ENCODE measurements at places on chromosomes 4 and X.

- no peak for DNase-seq
Observed at GRCh38 chr4:60344908-60345307, 855.2 kb upstream of the ADGRL3 start.

DNA sequence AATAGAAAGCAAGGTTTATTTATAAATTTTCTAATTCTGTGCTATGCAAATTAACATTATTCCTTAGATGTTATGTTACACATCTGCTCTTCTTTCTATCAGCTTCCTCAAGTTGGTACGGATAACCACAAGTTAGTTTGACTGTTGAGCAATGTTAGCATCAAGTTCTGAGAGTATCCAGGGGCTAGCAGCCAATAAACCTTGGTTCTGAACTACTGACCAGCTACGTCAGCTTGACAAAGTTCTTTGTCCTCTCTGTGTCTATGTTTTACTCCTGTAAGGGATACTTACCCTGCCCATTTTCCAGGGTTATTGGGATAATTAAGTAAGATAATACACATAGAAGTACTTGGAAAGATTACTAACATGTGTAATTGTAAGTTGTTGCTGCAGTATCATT is 8.1 kb upstream of the TEX13A start:
- no peak for DNase-seq

DNA sequence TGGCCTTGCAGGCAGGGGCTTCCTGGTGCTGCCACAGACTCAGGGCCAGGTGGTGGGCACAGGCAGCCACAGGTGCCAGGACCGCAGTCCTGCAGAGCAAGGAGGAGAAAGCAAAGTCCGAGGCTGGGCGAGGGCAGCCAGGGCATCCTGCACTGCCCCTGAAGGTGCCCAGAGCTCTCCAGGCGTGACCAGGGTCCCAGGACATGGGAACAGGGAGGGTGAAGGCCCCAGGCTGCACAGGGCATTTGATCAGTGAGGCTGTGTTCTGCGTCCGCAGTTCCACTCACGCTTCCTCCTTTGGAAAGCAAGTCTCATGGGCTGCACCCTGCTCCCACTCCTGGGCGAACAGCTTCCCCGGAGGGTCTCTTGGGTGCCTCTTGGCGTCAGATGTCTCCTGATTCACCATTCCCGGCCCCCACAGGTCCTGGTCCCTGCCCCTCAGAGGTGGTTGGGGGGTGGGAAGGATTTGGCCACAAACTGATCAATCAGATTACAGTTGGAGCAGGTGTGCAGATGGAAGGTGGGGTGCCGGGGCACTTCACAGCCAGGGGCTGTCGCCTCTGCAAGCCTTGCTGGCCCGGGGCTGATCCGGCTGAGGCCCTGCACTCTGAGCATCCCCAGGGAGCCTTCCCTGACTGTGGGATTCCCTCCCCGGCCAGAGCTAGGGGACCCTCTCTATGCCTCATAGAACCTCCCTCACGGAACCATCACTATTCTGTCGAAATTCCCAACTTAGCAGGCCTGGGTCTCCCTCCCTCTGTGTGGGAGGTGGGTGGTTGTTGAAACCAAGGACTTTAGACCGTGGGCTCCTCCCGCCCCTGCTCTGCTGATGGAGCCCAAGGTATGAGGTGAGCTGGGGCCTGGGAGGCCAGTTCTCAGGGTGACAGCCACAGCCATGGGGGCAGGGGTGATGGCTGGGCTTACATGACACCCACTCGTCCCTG is 3.3 kb downstream of the SH3TC1 start:
- no peak for DNase-seq

DNA sequence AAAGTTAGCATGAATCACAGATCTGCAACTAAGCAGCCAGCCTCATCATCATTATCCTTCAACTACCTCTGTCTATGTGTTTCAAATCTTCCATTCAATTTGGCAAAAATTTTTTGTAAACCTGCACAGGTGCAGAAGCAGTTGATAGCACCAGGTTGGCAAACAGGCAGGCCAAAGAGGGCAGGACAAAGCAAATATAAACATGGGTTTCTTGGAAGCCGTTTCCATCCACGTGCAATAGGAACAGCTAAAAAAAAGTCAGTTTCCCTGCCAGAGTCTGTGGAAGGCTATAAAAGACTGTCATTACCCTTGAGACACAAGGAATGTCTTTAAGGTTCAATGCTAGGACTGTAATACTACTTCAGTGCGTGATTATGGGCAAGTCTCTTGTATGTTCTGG is 253.2 kb downstream of the PDHA2 start:
- DNase-seq = no peak

GRCh38 chr4:16844816-16845586 is 53.4 kb downstream of the LDB2 start:
- no peak for DNase-seq

- DNase-seq = no peak
Observed at GRCh38 chr4:43369036-43369594, 476.6 kb downstream of the GRXCR1 start.

GRCh38 chr4:98560321-98560720 is 98.1 kb downstream of the TSPAN5 start:
- no peak for DNase-seq

GRCh38 chr4:122703868-122704267 is 28.6 kb upstream of the BBS12 start:
- DNase-seq = no peak

GRCh38 chrX:55777596-55777995 is 60.0 kb downstream of the RRAGB start:
- DNase-seq = no peak

- DNase-seq = no peak
Observed at GRCh38 chr4:158422546-158422945, 99.1 kb upstream of the RXFP1 start.

- DNase-seq = no peak
Observed at GRCh38 chr4:94978904-94979303, 221.1 kb downstream of the BMPR1B start.

DNA sequence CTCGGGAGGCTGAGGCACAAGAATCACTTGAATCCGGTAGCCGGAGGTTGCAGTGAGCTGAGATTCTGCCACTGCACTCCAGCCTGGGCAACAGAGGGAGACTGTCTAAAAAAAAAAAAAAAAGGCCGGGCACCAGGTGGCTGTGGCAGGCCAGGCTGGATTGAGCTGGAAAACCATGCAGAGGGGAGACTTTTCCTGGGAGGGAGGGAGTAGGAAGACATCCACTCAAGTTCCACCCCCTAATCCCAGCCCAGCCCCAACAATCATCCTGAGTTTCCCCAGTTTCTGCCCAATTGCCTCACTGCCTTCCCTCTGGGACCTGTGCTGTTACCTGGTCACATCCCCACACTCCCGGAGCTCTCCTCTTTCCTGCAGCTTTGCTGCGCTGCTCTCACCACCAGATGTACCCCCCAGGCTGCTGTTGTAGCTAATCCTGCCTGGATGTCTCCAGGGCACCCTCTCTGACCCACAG is 9.0 kb upstream of the TSPYL2 start:
- DNase-seq = no peak

DNA sequence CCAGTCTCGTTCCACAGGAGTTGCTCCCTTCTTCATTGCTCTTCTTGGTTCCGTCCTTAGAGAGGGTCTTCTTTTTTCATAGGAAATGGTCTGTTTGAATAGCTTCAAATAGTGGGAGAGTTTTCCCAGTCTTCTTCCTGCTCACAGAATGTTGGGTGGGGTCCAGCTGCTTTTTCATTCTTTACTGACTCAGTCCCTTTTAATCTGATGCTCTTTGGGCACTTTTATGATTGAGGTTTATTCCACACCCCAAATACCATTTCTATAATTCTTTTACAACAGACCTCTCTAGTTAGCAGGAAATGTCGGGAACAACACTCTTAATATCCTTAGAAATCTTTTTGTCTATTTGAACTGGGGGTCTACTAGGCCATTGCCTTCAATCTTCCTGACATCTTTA is 239.5 kb downstream of the PRDM5 start:
- DNase-seq = no peak

DNA sequence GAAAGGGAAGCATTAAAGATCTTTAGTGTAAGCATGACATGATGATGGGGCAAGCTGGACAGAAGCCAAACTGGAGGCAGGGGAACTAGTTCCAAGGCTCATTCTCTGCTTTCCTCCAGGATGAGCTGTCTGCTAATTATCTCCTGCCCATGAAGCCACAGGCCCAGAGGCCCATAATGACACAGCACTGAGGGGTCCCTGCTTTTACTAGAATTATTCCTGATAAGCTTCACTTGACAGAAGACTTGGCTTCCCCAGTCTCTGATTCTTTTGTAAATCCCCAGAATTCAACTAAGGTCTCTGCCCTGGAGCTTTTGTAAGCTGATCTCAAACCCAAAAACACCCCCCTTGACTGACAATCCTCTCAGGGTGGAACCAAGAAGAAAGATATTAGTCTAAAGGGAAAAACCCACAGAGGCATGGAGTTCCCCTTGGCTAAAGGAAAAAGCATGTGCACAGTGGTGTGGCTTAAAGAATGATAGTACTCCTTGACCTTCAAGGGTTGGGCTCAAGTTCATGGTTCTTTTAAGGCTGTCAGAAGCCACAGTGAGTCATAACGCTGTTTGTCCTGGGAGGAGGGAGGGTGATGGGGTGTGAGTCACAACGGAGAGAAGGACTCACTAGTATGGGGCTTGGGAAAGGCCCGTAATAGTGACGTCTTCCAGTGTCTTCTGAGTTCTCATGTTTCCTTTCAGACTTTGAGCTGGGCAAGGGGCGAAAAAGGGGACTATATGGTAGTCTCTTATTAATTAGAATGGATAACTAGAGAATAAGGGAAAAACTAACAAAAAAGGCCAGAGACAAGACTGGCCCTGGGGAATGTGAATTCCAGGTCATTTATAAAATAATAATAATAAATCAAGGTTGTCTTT is 146.0 kb upstream of the CPEB2 start:
- DNase-seq = no peak

- DNase-seq = no peak
Observed at GRCh38 chr4:145951931-145952330, 13.3 kb upstream of the ZNF827 start.

- DNase-seq = peak; percentile 74
Observed at GRCh38 chrX:115233497-115234455, at the start of gene LRCH2. TSS of gene LRCH2 (minus strand) at chrX:115234096. CDS start at chrX:115234041, 55 bp downstream.

GRCh38 chr4:168710353-168710946 is 213.6 kb downstream of the PALLD start:
- DNase-seq = peak; percentile 56

DNA sequence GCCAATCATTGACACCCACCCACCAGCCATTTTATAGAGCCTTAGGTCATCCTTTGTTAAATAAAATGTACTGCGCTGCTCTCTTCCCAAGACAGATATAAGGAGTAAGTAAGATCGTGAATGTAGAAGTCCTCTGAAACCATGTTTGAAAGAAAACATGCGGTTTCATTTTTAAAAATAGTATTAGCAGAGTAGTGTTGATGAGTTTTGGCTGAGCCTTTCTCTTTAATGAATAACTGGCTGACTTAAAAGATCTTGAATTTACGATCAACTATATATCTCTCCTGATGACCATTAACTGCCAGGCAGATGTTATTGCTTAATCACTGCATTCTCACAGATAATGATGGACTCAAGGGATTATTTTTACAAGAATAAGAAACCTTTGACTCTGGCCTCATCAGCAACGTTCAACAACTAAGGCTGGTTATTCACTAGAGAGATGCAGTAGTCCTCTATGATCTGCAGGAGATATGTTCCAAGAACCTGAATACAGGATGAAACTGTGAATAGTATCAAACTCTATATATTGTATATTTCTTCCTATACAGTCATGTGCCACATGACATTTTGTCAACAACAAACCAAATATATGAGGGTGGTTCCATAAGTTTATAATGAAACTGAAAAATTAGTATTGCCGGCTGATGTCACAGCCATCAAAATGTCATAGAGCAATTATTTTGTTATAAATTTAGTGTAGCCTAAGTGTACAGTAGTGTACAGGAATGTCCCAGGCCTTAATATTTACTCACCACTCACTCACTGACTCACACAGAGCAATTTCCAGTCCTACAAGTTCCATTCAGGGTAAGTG is 80.8 kb downstream of the FAM13A start:
- no peak for DNase-seq

DNA sequence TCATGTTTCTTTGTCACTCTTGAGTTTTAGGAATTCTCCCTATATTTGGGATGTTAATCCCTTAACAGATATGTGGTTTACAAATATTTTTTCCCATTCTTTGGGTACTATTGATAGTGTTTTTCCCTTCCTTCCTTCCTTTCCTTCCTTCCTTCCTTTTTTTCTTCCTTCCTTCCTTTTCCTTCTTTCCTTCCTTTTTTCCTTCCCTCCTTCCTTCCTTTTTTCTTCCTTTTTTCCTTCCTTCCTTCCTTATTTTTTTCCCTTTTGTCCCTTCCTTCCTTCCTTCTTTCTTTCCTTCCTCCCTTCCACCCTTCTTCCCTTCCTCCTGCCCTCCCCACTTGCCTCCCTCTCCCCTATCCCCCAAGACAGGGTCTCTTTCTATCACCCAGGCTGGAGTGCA is 42.1 kb downstream of the WDR17 start:
- DNase-seq = no peak

DNA sequence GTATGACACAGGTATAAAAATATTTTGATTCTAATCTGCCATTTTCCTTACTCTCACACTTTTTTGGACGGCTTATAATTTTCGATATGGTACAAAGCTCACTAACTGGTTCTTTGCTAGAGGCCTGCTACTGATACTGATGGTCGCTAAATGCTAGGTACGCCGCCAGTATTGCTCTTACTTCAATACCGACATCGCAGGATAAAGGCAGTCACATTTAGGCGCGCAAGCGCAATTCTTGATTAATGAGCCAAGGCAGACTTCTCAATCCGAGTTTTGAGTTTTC is 557 bp upstream of the USP38 start:
- no peak for DNase-seq

DNA sequence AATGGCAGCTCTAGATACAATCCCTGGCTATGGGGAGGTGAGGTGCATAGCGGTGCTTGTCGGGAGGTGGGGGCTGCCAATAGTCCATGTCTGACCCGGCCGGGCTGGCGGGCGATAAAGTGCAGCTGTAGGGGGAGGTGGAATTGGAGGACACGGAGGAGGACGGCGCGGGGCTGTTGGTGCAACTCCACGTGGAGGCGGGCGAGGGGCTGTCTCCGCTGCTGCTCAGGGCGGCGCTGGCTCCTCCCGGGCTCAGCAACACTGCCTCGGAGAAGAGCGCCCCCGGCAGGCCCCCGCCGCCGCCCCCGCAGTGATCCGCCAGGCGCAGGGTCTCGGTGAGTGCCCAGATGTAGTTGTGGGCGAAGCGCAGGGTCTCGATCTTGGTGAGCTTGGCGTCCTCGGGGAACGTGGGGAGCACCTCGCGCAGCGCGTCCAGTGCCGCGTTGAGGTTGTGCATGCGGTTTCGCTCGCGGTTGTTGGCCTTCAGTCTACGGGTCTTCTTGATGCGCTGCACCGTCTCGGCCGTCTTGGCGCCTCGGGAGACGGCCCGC is 1.3 kb downstream of the NEUROG2 start:
- DNase-seq = peak; percentile 43

DNA sequence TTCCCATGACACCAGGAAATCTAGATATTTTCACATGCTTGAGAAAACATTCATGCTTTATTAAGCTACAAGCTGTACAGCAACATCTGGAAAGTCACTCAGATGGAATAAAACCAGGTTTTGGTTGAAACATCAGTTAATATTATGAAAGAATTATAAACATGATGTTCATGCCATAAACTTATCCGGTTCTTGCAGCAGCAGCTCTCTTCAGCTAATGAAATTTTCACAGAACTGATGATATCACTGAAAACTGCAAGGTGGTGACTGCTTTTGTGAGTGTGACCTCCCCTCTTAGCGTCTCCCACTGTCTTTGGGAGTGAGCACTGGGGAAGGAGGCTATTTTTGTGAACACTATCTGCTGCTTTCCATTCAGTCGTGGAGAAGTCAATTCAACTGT is 56.9 kb downstream of the ARHGAP10 start:
- no peak for DNase-seq

- DNase-seq = no peak
Observed at GRCh38 chr4:125444166-125444565, 129.4 kb downstream of the FAT4 start.

- DNase-seq = no peak
Observed at GRCh38 chr4:41304221-41304620, 47.5 kb downstream of the UCHL1 start.

All from right forelimb (tissue), 1 donor.